ENCODE measurements at places on chromosomes 6 and 20. TPM values are rescaled to one million over a fixed set of nuclear protein-coding genes. Genes with fewer than 3 reads are reported as not detected.

The BTN2A1 gene
- 3.7 TPM for total RNA-seq

The GSTA2 gene
- not detected for total RNA-seq

The DEFB116 gene
- total RNA-seq: not detected

The MYLK2 gene
- total RNA-seq: not detected

The EGFL8 gene
- total RNA-seq: 6.0 TPM

The SLPI gene
- total RNA-seq: 502 TPM

The CRISP3 gene
- total RNA-seq: 0.09 TPM

The SCRT2 gene
- total RNA-seq: not detected

The MOCS1 gene
- 3.4 TPM for total RNA-seq

The DSP gene
- total RNA-seq: 585 TPM

The C20orf204 gene
- 0.74 TPM for total RNA-seq

The CDSN gene
- total RNA-seq: 0.14 TPM

The KIF6 gene
- not detected for total RNA-seq

The ANGPT4 gene
- total RNA-seq: not detected

The MRPL2 gene
- 32.4 TPM for total RNA-seq

The LAMA5 gene
- 243 TPM for total RNA-seq

The PBOV1 gene
- not detected for total RNA-seq

The PNLDC1 gene
- total RNA-seq: 0.14 TPM

The HCRTR2 gene
- not detected for total RNA-seq

The PPIL6 gene
- 2.0 TPM for total RNA-seq

The C6orf15 gene
- 0.35 TPM for total RNA-seq

The COL20A1 gene
- total RNA-seq: not detected

The CST4 gene
- total RNA-seq: not detected

The OTOR gene
- total RNA-seq: not detected

The OR2H2 gene
- total RNA-seq: not detected

The TP53RK gene
- total RNA-seq: 18.0 TPM

The DUSP15 gene
- total RNA-seq: not detected

The NOTCH4 gene
- total RNA-seq: 0.98 TPM

The PDYN gene
- total RNA-seq: not detected

The IL17F gene
- total RNA-seq: not detected

The SIGLEC1 gene
- not detected for total RNA-seq

The SLC17A3 gene
- total RNA-seq: not detected

The CCDC170 gene
- 0.07 TPM for total RNA-seq

The ANKEF1 gene
- 9.0 TPM for total RNA-seq

The FOXA2 gene
- 20.8 TPM for total RNA-seq
